ENCODE measurements at places on chromosomes 11 and 22.

DNA sequence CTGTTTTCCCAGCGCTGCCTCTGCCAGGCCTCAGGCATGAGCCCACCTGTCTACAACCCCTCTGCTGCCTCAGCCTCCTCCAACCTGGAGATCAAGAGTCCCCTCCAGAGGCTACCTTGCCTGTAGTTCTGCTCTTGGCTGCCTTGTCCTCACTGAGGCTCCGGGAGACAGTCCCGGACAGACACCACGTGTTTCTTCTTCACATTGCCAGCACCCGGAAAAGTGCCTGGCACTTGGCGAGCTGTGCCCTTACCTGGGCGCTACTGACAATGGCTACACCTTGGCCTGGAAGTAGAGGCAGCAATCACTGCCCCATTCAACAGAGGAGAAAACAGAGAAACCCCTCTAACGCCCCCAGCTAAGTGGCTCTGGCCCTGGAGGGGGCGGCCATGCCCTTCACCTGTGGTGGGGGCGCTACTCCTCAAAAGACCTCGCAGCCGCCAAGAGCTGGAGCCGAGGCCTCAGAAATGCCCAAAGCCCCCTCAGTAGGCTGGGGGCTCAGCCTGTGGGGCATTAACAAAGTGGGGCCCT is 3.0 kb upstream of the NAP1L4 start:
- DNase-seq: no peak

- DNase-seq: no peak
These were observed 6.4 kb upstream of the SYT9 start for GRCh38 chr11:7245341-7245740.

GRCh38 chr11:47609675-47610074 is 15.5 kb upstream of the C1QTNF4 start:
- no peak for DNase-seq

- DNase-seq: no peak
These were observed 43.7 kb downstream of the OSBPL5 start for GRCh38 chr11:3121416-3121815.

GRCh38 chr11:24805671-24806070 is 308.8 kb downstream of the LUZP2 start:
- DNase-seq: no peak

DNA sequence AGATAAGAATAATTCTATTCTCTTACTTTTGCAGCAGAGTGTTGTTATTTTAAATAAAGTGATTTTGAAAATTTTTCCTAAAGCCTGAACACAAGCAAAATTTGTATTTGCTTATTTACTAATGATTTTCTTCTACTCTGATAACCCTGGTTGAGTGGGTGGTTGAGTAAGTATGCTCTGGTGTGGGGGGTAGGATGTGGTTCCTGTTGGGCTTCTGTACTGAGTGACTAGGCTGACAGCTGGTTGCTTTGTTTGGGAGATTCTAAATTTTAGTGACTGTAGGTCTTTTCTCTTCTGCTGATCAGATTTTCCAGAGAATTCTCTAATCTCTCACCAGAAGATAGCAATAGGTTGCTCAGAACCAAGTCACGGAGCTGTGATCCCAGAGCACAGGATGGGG is 61.6 kb downstream of the METTL15 start:
- DNase-seq: no peak

DNA sequence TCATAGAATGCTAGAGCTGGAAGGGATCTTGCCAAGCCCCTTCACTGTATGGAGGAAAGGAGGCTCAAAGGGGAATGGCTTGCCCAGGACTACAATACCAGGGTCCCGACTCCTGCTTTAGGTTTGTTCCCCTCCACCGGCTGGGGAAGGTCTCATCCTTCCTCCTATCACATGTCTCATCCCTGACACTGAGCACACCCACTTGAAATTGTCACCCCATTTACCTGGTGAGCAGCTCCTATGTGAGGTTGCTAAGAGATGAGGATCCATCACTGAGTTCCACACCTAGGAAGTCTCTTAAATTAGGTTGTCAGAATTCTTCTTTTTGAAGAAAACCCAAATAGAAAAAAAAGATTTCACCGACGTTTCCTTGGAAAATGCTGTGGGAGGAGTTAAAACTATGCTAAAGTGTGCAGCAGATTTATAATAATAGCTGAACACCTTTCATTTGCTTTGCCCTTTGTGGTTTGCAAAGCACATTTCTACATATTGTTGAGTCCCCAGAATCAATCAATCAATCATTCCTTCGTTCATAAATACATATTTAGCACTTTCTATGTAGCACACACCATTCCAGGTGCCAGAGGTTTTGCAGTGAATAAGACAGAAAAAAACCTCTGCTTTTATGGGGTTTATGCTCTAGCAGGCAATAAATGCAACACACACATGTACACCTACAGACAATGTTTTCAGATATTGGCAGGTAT is 91.7 kb downstream of the TENM4 start:
- DNase-seq: no peak

- DNase-seq: no peak
These were observed 19.3 kb downstream of the MOB2 start for GRCh38 chr11:1467270-1467669.

DNA sequence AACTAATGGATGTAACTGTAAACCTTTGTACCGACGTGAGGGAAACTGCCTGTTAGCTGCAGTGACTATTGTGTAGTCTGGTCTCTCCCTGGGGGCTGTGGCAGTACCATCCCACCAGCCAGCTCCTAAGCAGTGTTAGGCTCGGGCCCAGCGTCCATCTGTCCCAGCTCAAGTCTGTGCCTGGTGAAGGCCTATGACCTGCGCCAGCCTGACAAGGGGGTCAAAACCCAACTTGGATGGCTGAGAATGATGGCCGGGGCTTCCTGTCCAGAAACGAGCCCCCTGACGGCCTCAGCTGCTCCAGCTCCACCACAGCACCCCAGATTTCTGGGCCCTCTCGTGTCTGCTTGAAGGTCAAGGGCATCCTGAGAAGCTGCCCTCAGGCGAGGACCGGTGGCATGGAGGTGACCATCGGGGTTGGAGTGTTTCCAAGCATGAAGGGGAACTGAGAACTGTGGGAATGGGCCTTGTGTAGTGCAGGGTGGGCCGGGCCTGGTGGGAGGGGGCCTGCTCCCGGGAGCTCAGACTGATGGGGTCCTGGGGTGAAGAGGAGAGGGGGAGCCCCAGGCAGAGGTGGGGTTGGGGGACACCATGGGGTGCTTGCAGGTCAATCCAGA is 14.3 kb upstream of the SPI1 start:
- DNase-seq: no peak
